ENCODE measurements at places on chromosomes 7 and 10.

- no peak for DNase-seq
These were observed 229.1 kb upstream of the GRB10 start for GRCh38 chr7:51011710-51012350.

- no peak for DNase-seq
These were observed 28.0 kb downstream of the CHST12 start for GRCh38 chr7:2431260-2431867.

GRCh38 chr7:131652194-131652593 lies 95.8 kb upstream of the PODXL start:
- DNase-seq, result no peak

GRCh38 chr10:31030260-31030659 lies 1.4 kb downstream of the ZNF438 start:
- peak; percentile 49 for DNase-seq

DNA sequence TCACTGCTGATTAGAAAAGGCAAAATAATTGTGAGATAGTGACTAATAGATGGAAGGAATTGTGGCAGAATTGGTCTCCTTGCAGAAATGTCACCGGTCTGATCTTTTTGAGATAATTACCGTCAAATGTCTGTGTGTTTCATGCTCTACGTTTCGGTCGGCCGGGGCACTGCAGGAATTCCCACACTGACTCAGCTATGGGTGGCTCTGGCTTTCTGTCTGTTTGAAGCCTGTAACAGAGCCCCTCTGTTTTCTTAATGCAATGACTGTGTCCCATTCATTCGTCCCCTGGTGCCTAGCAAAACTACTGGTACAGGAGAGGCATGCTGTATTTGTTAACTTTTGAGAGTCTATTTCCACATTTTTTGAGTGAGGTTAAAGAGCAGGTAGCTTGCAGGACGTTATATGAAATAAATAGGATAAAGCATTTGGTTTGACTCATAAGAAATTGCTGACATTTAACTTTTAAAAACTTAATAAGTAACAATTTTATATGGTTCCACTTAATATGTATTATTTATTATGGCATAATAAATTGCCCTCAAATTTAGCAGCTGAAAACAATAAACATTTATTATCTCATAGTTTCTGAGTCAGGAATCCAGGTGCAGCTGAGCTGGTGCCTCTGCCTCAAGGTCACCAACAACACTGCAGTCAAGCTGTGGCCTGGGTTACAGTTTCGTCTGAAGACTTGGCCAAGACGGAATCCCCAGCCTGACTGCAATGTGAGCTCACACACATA lies 53.3 kb upstream of the CTBP2 start:
- no peak for DNase-seq

GRCh38 chr10:87860816-87861403 lies 2.4 kb downstream of the KLLN start:
- no peak for DNase-seq

GRCh38 chr10:128437786-128438345 lies 311.6 kb upstream of the MKI67 start:
- DNase-seq, result no peak

GRCh38 chr10:15201589-15202300 lies 33.3 kb upstream of the NMT2 start:
- DNase-seq, result peak; percentile 33

- no peak for DNase-seq
These were observed 64.9 kb downstream of the SEC23IP start for GRCh38 chr10:119957451-119957850.

DNA sequence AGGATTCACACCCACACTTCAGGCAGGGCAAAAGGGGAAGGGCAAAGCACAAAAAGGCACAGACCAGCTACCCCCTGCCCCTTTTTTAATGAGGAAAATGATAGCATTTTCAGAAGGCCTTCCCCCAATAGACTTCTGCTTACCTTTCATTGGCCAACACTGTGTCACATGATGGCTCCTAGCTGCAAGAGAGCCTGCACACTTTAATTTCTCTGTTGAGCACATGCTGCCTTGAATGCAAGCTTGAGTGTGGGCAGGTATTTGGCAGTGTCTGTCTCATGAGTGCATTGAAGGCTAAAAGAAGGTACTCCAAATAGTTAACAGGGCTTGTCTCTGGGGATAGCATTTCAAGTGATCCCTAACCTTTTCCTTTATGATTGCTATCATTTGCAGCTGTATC lies 175.4 kb upstream of the NFE2L3 start:
- DNase-seq, result no peak

DNA sequence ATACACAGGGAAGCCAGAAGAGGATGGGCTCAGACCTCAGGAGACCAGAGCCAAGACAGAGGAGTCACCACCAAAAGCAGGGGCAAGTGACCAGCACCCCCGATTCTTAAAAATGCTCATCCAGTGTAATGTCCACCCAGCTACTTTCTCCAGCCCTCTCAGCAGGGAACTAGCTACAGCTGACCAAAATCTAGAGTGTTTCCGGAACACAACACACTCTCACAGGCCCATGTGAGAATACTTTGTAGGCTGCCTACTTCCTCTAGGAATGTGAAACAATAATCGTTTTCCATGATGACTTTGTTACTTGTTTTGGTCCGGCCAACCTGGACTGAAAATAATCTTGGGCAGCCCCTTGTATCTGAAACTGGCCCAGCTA lies 14.5 kb downstream of the PSAP start:
- no peak for DNase-seq

DNA sequence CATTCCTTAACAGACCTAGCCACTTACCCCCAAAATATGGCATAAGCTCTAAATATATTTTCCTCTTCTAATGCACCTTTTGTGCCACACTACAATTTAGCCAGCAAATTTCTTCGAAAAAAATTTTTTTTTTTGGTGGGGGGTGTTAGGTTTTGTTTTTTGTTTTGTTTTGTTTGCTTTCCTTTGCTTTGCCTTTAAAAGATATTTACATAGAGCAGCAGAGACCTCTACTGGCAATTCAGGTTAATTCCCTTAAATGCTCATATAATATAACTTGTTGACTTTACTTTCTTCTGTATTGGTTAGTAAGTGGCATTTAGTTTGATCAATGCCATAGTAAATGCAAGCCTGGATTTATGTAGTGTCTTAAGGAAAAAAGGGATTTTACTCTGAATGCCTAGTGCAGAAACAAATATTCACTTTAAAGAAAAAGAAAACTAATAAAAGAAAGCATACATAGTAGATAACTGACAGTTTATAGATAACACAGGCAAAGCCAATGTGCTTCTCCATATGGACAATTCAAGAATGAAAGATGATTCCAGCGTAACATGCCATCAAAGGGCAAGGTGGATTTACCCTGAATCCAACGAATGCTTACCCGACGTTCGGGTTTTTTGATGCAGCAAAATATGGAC lies 1250.6 kb downstream of the GATA3 start:
- peak; percentile 32 for DNase-seq

- DNase-seq, result no peak
These were observed 150.9 kb upstream of the MBL2 start for GRCh38 chr10:52923520-52923919.

- no peak for DNase-seq
These were observed 182.8 kb upstream of the DGKB start for GRCh38 chr7:15085366-15085765.

DNA sequence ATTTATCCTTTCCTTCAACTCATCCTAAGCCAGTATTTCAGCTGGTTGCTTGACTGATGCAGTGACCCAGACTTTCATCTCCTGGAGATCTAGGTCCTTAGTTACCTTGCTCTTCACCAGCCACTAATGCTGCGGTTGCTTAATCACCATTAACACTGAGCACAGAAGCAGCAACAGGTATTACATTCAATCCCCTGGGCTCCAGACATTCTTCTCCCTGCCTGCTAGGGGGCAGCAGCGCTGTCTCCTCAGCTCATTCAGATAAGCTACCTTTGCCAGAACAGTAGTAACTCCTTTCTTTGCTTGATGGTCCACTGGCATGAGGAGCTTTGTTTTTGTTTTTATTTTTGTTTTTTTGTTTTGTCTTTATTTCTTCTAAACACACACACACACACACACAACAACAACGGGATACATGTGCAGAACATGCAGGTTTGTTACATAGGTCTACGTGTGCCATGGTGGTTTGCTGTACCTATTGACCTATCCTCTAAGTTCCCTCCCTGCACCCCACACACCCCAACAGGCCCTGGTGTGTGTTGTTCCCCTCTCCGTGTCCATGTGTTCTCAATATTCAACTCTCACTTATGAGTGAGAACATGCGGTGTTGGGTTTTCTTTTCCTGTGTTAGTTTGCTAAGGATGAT lies 1043.2 kb upstream of the C7orf33 start:
- peak; percentile 35 for DNase-seq

DNA sequence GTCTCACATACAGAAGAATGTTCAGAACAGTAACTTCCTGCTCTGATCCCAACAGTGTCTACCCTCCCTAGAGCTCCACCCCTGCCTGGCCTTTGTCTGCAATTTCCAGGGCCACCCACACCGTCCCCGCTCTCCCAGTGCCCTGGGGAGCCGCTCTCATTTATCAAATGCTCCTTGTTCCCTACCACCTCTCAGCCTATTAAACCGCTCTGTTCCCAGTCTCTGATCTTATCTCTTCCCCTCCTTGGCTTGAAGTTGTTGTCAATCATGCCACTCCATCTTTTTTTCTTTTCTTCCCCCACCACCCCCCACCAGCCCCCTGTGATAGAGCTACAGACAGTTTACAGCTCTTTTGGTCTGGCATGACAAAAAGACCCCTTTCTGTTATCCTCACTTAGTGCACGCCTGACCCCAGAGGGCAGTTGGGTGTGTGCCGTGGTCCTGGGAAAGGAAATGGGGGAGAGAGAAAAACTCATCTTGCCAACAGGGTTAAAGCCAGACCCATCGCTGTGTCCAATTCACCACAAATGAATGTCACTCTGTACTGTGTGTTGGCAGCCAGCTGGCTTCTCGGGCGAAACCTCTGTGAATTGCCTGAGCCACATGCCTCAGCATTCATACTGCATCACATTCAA lies 28.8 kb upstream of the HECTD2 start:
- no peak for DNase-seq

GRCh38 chr10:101292194-101293006 lies 61.6 kb upstream of the BTRC start:
- no peak for DNase-seq

GRCh38 chr7:15906436-15906835 lies 220.0 kb upstream of the MEOX2 start:
- DNase-seq, result no peak

- DNase-seq, result no peak
These were observed 35.1 kb downstream of the BRAF start for GRCh38 chr7:140889645-140890044.

DNA sequence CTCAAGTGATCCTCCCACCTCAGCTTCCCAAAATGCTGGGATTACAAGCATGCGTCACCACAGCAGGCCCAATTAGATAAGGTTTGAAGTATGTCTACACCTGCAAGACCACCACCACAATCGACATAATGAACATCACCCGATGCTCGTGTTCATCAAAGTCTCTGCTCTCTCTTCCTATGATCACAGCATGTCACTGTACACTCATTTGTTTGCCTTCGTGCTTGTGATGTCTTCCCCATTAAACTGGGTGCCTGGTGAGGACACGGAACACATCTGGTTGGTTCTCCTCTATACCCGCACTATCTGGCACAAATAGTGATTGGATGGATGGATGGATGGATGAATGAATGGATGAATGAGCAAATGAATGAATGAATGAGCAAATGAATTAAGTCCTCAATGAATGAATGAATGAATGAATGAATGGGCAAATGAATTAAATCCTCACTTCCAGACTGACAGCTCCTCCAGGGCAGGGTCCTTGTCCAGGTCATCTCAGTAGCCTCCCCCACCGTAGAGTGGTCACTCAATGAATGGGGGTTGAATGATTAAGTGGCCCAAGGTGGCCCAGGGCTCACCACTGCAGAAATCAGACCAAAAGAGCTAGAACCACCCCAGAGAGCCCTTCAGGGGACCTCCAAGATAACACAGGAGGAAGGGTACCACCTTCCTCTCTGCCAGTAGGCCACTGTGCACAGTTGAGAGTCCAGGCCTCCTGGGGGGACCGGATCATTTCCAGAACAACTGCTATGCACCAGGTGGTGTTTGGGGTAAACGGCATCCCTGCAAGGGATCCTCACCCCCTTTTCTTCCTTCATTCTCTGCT lies 101.9 kb upstream of the TNRC18 start:
- DNase-seq, result peak; percentile 69

DNA sequence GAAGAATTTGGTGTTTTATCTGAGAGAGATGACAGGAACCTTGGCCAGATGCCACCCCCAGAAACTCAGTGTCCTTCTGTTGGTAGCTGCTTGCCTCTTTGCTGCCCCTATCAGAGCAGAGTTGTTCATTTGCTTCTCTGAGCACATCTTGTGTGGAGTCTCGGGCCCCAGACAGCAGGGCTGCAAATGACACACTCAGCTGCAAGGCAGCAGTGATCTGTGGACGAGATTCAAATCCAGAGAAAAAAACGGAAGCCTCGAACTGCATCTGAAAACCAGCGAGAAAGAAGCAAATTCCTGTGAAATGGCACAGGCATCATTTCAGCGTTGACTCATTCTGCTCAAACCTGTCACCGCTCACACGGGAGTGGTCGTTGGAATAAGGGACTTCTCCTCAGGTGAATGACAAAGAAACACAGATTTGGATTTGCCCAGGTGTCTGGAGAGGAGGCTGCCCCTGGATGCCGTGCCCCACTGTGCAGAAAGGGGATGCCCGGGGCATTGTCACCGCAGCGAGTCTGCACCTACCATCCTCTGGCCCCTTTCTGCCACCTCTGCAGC lies 144.7 kb downstream of the PFKFB3 start:
- no peak for DNase-seq

GRCh38 chr7:124029396-124030188 lies 3.3 kb downstream of the TMEM229A start:
- DNase-seq, result no peak

- DNase-seq, result peak; percentile 100
These were observed 2.0 kb upstream of the ZNF398 start for GRCh38 chr7:149145031-149145845.

DNA sequence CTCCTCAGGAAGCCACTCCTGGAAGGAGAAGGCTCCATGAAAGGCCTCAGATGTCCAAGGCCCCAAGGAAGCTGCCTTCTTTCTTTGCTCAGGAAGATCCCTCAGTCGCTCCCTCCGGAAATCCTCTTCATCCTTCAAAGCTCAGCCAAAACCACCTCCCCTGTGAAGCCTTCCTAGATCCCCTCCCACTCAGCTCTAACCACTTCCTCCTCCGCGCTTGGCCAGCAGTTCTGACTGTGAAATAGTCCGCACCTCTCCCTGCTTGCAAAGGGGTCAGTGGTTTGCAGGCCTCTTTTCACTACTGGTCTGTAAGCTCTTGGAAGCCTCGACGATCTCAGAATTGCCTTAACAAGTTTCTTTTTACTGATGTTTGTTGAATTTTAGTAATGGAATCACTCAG lies 23.9 kb downstream of the PYROXD2 start:
- DNase-seq, result no peak

- DNase-seq, result no peak
These were observed 33.4 kb upstream of the YAE1 start for GRCh38 chr7:39532832-39533231.

DNA sequence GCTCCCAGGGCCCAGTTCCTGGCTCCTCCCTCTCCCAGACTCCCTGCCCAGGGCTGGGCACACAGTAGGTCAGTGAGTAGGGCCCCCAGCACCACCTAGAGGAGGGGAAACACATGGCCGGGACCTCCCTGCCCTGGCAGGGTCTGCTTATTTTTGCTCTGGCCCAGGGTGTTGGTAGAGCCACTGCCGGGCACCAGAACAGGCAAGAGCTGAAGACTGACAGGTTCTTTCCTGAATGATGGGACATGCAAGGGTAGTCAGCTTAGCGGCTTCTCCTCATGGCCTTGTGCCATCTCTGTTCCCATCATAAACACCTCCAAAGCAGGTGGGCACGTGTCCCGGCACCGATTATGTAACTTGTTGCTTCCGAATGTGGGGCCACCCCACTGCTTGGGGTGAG lies 86.5 kb downstream of the NEURL1 start:
- DNase-seq, result no peak

Measured in bronchial epithelial cell (primary cell).